Hematopoietic multipotent progenitor cell treated with erythropoietin and hydrocortisone succinate and interleukin-3 and kit ligand, for 15 days (in vitro differentiated cells): ENCODE measurements at places on chromosomes 1 and 21.

DNA sequence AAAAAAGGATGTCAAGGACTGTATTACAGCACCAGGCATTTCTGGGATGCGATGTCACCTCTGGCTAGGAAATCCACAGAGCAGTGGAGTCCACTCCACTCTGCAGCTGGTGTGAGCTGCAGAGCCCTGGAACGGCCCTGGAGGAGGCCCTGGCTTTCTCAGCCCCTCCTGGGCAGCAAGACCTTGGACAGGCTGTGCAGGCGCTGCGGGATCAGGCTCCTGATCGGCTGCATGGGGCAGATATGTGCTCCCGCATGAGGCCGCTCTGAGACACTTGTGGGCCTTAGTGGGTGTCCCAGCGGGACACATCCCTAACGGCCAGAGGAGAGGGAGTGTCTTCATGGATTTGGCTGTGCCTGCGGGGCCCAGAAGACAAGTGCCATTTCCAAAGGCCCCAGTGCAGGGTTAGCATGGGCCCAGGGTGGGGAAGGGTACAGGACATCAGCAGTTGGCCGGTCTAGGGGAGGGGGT, 6.2 kb downstream of the DNMT3L start:
- no peak for DNase-seq

- DNase-seq = no peak
Measured at GRCh38 chr1:218496561-218496960, 151.4 kb downstream of the TGFB2 start.

GRCh38 chr1:45654540-45655280, 30.9 kb upstream of the CCDC17 start:
- DNase-seq = no peak

GRCh38 chr1:2391931-2392509, 379 bp downstream of the RER1 start:
- peak; percentile 35 for DNase-seq

- DNase-seq = no peak
Measured at GRCh38 chr1:108767115-108767514, 20.6 kb downstream of the STXBP3 start.
